Left renal cortex interstitium (tissue), 4 donors: ENCODE measurements at places on chromosomes 7 and 10. TPM values are rescaled to one million over a fixed set of nuclear protein-coding genes. Genes with fewer than 3 reads are reported as not detected.

- no peak for DNase-seq
These were observed 816 bp downstream of the TECPR1 start for GRCh38 chr7:98251231-98251600.

- no peak for DNase-seq
These were observed 155.7 kb downstream of the LCOR start for GRCh38 chr10:96987842-96988175.

GRCh38 chr7:11792166-11792565, 39.8 kb downstream of the THSD7A start:
- DNase-seq, result no peak

DNA sequence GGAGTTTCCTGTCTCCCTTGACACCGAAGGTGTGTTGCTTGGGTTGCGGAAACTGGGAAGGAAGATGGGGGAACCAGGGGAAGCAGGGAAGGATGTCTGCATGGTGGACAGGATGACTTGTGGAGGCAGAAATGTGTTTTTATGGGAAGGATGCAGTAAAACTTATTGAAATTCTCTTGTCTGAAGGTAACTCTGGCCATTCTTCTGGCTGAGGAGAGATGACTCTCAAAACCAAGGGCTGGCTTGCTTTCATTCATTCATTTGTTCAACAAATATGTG, 1.5 kb downstream of the UBTD1 start:
- DNase-seq, result no peak

GRCh38 chr10:91123261-91123660, 97.2 kb upstream of the PCGF5 start:
- DNase-seq, result no peak

DNA sequence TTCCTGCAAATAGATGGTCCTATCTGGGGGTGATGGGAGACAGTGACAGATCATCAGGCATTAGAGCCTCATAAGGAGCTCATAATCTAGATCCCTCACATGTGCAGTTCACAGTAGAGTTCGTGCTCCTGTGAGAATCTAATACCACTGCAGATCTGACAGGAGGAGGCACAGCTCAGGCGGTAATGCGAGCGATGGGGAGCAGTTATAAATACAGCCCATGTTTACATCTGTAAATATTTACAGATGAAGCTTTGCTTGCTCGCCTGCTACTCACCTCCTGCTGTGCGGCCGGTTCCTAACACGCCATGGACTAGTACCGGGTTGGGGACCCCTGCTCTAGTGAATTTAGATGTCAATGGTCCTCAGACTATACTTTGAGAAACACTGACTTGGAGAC, 17.0 kb upstream of the CDCA7L start:
- no peak for DNase-seq

- no peak for DNase-seq
These were observed 273.0 kb downstream of the CCDC3 start for GRCh38 chr10:12728494-12728893.

GRCh38 chr10:74641659-74642058, 184.7 kb upstream of the KAT6B start:
- DNase-seq, result no peak

DNA sequence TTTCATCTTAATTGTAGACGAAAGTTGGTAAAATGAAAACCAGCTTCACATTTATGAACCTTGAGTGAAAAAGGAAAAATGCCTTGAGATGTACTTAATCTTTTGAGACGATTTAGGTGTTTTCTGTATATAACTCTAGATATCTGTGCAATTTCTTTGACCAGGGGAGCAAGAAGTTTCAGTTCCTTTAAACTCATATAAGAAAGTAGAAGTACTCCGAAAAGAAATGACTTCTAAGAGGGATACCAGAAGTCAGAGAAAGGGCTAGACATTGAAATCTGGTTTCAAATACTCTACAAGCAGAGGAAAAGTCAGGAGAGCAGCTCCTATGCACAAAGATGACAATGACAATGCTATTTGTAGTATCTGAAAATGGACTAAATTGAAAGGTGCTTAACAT, 303.7 kb downstream of the BAMBI start:
- no peak for DNase-seq

DNA sequence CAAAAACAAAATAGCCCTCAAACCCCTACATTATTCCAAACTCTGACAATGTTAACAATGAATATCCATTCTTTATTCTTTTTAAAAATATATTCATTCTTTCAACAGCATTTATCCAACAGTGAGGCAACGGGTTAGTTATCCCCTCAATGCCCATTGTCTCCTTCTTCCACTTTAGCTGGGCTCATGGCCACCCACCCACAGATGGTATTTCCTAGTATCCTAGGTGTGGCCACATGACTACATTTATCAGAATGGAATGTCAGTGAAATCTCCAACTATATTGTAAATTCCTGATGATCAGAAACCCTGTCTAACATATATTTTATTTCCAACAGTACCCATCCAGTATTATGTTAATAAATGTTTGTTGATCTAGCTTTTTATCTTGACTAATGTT, 13.6 kb downstream of the HOXA1 start:
- DNase-seq, result no peak

DNA sequence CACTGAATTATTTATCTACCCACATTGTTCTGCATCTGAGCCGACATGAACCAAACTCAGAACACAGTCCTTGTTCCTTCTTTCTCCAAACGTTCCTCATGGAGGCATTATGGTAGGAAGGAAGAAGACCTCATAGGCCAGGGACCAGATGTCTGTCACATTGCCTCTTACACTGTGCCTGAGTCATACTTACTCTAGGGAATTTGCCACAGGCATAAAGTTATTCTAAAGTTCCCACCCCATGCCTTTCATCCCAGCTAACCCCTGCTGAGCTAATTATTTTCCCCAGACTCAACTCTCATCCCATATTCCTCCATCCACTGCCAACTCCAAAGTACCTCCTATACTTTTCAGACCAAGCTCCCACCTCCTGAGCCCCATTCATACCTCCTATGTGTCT, 21.2 kb downstream of the MAT1A start:
- DNase-seq, result no peak

DNA sequence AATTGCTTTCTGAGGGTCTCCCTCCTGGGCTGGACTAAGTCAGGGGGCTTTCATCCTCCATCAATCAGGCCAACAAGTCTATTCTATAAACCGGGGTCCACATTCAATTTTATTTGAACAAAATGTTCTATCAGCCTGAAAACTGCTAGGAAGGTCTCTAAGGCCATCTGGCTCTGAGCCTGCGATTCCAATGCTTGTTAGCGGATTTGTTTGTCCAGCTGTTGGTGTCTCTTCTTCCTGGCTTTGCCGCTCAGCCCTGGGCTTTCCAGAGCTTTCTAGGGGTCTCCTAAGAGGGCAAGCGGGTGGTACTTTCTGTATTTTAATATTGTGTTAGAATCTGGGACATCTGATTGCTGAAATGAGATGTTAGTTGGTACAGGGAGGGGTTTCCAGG, 136.7 kb downstream of the VIPR2 start:
- DNase-seq, result no peak

- no peak for DNase-seq
These were observed 242.6 kb downstream of the CNTNAP2 start for GRCh38 chr7:146359176-146359575.

DNA sequence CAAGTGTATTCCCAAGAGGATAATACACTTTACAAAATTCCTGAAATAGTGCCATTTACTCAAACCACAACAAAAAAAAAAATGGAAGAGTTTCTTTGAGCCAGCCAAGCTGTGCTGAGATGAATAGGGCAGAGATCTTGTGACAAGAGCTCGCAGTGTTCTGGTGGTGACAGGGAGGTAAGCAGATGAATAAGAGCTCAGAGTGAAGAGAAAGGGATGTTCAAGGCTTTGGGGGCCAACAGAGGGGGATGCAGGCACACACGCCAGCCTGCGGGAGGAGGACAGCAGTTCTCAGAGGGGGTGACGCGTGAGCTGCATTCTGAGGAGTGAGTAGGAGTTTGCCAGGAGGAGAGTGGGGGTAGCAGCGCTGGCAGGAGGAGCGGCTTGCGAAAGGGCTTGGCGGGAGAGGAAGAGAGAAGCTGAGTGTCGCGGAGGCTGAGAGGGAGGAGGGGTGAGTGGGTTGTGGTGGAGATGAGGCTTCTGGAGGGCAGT, 194.4 kb upstream of the IMMP2L start:
- DNase-seq, result no peak

GRCh38 chr10:99522470-99523250, 10.1 kb upstream of the NKX2-3 start:
- DNase-seq, result no peak

DNA sequence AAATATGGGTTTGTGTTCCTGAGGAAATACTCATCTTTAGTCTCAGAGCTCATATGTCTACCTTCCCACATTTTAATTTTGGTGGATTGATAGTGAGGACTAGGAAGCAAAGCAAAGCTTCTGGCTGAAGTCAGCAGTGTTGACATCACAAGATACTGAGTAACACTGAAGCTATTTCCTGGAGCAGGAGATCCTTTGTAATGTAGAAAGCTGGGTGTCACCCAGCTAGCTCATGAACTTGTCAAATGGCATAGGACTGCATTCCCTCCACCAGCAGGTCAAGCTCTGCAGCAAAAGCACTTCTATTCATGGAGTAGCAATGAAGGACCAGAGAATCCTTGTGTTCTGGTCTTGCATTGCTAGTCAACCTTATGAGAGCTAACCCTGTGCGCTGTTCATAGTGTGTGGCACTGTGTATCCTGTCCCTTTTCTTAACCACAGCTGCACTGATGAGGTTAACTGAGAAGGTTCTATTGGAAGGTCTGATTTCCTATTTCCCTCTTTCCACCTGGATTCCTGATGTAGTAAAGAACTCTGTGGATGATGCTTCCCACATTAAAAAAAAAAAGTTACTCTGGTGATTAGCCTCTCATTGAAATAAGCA, 94.8 kb upstream of the ZNF804B start:
- no peak for DNase-seq

DNA sequence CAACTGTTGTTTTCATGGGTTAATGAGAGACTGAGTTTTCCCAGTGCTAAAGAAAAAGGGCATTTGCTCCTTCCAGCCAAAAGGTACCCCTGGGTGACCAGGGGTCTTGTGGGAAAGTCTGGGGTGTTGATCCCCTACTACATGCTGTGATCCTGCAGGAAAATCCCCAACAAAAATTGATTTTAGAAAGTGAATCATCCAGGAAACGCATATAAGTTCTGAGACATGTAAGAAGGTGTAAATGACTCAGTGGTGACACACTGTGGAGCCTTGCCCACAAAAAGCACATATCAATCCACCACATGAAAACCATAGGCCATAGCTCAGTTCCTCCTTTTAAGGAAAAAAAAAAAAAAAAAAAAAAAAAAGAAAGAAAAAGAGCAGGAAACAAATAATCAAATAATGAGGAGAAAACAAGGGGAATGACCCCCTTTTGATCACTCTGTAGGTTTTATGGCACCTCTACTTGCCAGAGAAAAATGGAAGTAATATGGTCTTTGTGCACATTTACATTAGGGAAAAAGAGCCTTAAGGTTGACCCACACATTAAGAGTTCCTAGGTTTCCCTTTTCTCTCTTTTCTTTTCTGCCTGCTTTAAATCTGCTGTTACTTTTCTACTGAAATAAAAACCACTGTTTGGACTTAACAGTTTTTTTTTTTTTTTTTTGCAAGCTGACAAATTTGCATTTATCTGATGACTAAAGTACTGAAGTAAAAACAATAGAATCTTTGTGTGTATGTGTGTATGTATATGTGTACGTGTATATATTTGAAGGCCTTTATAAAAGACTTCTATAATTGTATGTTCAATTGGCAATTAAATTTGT, 386.0 kb downstream of the KIF20B start:
- no peak for DNase-seq

DNA sequence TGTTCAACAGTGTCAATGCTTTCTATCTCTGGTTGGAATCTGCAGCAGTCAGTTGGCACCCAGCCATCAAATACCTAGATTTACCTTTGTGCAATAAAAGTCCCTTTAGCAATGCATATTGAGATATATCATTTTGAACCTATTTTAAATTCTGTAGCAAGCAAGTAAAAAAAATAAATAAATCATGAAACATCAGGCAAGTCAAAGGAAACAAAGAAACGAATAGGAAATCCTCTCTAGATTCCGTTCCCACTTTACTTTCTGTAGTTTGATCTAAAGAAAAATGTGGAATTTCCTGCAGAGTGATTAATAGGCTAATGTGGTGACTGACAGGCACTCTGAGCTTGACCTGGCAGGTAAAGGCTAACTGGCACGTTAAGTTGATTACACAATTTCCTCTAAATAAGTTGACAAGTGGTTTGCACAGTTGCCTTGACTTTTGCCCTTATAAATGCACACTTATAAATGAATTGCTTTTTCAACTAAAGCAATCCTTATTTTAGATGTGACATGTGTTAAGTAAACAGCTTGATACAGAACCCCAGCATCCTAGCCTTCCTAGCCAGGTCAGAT, 208.1 kb upstream of the TCF7L2 start:
- DNase-seq, result no peak

DNA sequence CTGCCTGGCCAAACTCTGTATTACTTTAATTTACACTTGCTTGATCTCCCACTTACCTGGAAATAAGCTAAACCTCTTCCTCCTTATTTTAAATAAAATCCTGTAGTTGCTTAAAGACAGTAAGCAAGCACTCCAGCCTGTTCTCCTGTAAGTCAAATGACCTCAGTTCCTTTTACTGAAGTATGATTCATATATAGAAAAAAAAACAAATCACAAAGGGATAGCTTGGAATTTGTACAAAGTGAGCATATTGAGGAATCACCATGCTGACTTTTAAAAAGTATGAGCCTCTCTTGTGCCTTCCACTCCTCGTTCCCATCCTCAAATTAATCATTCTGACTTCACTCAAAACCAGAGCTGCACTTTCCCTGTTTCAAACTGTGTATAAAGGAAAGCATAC, 52.0 kb downstream of the C10orf90 start:
- DNase-seq, result no peak

The LIPJ gene
- 0.24 TPM for polyA plus RNA-seq

The RSU1 gene
- polyA plus RNA-seq, result 74.7 TPM

The KIAA1217 gene
- 76.8 TPM for polyA plus RNA-seq

The UFSP1 gene
- 2.2 TPM for polyA plus RNA-seq

The NKX6-2 gene
- polyA plus RNA-seq, result 10.3 TPM

The CALHM2 gene
- polyA plus RNA-seq, result 15.5 TPM

The ABCB4 gene
- polyA plus RNA-seq, result 2.8 TPM

The CYP2W1 gene
- polyA plus RNA-seq, result 2.6 TPM

The SFRP5 gene
- polyA plus RNA-seq, result not detected

The HIF1AN gene
- 44.0 TPM for polyA plus RNA-seq

The LRRD1 gene
- 0.95 TPM for polyA plus RNA-seq

The ANK3 gene
- polyA plus RNA-seq, result 130 TPM

The CUBN gene
- polyA plus RNA-seq, result 272 TPM

The PDK4 gene
- polyA plus RNA-seq, result 16.4 TPM

The SPDYE8 gene
- 0.28 TPM for polyA plus RNA-seq

The PCLO gene
- 10.2 TPM for polyA plus RNA-seq

The GFRA1 gene
- 23.2 TPM for polyA plus RNA-seq
